ENCODE measurements at places on chromosomes 7 and 10.

DNA sequence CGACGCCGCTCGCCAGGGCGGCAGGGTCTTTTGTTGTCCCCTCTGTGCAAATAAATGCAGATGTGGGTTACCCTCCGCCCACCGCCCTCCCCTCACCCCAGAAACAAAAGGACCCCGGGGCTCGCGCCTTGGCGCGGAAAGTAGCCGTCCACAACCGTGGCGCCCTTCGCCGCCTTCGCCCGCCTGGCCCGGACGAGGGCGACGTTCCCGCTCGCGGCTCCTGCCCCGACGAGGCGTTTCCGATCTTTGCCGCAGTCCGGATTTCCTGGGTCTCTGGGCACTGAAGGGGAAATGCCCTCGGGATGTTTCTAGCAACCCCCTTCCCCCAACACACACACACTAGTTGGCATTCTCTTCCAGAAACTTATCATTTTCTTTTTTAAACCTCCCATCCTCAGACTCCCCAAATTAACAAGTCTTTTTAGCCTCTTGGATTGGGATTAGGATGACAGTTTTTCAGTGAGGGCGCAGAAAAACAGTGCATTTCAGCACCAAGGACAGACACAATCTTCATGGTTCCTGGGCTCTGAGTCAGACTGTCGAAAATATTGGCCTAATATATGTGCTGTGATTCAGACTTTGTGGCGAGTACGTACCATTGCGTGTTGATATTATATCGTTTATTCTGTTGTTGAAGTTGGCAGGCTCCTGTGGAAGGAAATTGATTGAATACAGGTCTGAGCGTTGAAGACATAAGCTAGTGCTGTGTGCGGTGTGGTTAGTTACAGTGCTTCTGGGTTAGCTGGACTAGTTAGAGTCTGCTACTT lies 771 bp downstream of the PHYHIPL start:
- DNase-seq = peak; percentile 57

DNA sequence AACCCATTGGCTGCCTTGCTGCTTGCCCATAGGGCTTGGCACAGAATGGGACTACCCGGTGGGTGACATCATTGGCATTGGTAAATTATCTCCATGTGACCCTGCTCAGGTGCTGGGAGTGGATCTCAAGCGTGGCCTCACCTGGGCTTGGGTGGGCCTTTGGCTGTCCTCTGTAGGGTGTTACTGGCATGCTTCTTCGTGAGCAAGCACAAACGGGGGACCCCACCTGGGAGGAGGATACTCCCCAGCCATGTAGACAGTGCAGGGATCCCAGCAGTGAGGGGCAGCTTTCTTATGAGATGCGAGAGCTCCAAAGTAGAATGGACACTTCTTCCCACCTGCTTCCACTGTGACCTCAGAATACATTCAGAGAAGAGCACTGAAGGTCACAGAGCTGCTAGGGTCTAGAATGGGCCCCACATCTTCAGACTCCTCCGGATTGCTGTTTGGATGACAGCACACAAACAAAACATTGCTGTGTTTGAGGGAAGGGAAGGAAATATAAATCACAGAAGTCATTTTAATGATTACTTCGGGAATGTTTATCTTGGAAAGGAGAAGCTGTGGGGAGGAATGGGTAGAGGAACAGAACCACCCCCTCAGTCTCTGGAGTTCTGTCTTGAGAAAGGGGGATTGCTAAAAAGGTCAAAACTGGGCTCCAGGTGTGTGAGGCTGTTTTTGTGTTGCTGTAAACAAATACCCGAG lies 75.9 kb downstream of the SH2D4B start:
- DNase-seq = no peak

- no peak for DNase-seq
Measured at GRCh38 chr7:132100981-132101380, 475.3 kb downstream of the PLXNA4 start.

GRCh38 chr7:1533547-1534329 lies 3.2 kb downstream of the MAFK start:
- DNase-seq = no peak

- DNase-seq = no peak
Measured at GRCh38 chr7:83455612-83456011, 193.3 kb downstream of the SEMA3E start.

DNA sequence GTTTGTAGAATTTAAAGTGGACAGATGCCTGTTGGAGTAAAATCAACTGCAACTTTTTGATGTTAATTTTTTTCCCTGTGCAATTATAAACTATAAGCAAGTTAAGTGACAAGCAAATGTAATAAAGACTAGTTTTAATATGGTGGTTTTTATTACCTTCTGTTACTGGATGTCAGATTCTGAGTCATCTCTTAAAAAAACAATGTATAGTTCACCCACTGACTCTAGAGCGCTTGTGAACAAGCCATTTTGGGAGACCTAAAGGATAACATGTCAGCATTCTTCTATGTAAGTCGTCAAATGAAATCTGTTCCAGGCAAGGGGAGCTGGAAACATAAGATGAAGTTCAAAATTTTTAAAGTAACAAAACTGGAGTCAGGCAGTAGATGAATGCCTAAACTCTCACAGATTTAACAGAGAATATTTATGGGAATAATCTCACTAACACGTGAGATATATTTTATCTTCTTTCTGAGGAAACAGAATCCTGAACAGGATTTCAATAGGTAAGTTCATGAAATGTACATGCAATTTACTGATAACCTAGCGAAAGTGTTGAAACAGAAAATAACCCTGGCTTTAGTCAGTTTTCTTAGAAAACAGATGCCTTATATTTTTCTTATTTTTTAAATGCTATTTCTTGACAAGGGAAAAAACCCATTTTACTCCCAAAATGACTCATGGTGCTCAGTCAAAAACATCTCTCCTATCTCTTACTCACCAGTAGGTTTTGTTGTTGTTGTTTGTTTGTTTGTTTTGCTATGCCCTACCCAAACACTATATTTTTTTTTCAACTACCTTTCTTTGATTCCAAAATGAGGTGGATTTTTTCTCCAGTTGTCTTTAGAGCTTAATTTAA lies 91.7 kb downstream of the SLC39A12 start:
- DNase-seq = no peak

GRCh38 chr7:55107946-55108345 lies 89.1 kb downstream of the EGFR start:
- DNase-seq = no peak

GRCh38 chr7:82234457-82235049 lies 209.0 kb downstream of the CACNA2D1 start:
- DNase-seq = no peak

All from neural crest cell (in vitro differentiated cells).